Jurkat, Clone E6-1 (cell line): ENCODE measurements at places on chromosomes 7 and 10.

- no peak for DNase-seq
Measured at GRCh38 chr10:117370205-117370604, 5.0 kb downstream of the PDZD8 start.

- DNase-seq: no peak
Measured at GRCh38 chr10:3570131-3570729, 214.8 kb downstream of the KLF6 start.

GRCh38 chr7:26212921-26213718 lies 11.6 kb downstream of the CBX3 start:
- DNase-seq: no peak

DNA sequence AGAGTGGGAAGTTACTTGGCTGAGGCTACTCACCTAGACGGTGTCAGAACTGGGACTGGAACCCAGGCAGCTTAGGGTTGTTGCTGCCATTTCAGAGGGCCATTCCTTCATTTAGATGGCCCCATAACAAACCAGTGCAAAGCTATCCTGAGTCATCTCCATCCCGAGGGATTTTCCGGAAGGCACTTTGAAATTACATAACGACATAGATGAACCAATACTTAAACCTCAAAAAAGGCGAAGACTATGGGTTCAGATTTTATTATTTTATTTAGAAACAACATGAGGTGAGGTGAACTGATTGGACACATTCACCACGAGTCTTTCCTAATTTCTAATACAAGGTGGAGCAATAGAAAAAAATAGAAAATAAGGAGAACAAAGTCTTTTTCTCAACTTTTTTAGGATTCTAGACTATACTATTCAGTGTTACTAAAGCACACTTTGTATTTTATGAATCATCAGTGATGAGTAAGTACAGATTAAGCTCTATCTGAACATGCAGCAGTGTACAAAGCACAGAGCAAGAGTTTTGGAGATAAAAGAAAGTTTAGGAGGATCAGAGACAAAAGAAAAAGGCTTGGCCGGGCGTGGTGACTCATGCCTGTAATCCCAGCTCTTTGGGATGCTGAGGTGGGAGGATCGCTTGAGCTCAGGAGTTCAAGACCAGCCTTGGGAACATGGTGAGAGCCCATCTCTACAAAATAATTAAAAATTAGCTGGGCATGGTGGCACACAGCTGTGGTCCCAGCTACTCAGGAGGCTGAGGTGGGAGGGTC lies 79.5 kb upstream of the SVIL start:
- DNase-seq: no peak

- no peak for DNase-seq
Measured at GRCh38 chr7:131285556-131285955, 42.1 kb upstream of the MKLN1 start.

GRCh38 chr10:116490028-116490662 lies 55.6 kb upstream of the PNLIP start:
- DNase-seq: peak; percentile 32

DNA sequence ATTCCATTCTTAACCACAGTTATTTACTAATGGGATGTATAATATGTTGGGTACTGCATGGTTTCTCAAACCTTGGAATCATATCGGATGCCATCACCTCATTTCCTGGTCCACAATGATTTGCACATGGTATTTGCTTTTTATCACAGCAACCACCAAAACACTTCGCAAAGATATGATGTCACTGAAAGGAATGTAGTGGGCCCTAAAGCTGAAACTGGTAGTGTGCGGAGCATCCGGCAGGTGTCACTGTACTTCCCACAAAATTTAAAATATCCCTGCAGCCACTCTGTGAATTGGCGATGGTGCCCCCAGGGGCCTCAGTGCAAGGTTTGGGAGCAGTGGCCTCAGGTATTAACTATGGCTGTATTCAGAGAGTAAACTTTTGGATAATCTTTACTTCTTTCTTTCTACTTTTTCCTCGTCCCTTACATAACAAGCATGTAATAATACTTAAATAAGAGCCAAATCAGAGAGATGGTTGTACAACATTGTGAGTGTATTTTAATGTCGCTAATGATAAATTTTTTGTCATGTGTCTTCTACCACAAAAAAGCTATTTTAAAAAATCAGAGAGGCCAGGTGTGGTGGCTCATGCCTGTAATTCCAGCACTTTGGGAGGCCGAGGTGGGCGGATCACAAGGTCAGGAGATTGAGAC lies 66.2 kb downstream of the FAM241B start:
- DNase-seq: peak; percentile 28

DNA sequence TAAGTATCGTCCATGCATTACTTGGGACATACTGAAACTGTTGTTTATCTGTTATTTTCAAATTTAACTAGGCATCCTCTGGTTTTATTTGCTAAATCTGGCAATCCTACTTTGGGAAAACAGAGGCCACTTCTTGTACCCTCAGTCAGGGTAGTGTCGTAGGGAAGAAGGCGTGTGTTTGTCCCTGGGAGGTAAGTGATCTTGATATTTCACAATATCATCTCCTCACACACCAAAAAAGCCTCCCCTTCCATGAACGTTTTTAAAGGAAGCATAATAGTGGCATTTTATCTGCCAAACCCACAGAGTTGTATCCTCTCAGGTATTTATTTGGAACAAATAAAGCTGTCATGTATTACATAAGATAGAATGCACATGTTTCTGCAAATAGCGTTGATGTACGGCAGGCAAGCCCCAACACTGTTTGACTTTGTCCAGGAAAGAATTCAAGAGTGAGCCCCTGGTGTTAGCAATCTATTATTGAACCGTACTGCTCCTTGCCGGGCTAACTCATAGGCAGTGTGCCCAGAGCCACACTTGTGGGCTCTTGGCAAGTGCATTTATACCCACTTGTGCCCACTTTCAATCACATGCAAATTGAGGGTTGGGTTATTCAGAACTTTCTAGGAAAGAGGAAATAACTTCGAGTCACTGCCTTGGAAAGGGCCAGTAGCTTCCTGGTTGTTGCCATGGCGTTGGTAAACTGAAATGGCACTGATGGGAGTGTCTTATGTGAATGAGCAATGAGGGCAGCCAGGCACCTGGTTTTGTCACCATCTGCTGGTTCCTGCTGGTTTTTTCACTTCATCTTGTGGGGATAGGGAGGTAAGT lies 266.0 kb downstream of the USP6NL start:
- peak; percentile 80 for DNase-seq

GRCh38 chr10:114077815-114078219 lies 34.2 kb downstream of the ADRB1 start:
- DNase-seq: no peak

DNA sequence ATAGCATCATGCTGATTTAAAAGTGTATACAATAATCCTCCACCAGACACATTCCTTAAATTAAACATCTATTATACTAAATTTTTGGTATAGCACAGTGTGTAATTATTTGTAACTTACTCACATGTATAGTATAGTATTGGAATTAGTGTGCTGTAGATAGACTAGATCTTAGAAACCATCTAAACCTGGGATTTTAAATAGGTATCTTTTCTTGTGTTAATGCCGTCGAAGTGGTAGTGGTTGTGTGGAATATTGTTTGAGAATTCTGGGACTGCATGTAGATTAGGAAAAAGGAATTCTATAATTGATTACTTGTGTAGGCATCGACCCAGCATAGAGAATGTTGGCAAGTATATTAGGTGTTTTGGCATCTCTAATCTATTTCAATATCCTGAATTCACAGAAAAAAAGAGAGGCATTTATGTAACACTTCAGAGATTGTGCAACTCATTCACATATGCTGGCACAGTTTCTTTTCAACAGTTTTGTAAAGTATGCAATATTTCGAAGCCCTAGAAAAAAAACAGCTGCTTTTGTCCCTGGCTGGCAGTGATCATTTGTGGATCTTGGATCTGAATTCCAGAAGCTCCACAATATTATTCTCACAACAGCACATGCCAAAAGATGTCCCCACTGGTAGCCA lies 145.5 kb upstream of the AGR3 start:
- DNase-seq: no peak

- no peak for DNase-seq
Measured at GRCh38 chr10:94025806-94026205, 32.1 kb downstream of the PLCE1 start.

DNA sequence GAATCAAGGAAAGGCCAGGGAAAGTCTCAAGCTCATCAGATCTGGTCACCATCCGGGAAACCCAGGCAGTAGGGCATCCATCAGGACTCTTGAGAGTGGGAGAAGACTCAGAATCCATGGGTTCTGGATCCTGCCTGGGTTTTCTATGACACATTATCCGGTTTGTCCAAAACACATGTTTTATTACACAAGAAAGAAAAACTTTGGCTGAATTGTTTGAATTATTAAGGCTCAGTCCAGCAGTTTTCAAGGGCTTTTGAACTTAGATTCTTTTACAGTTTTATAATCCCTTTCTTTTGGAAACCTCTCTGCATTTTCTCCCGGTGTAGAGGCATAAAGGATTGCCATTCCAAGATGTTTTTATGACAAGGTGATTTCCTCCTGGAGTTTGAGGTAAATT lies 528.5 kb upstream of the MGMT start:
- DNase-seq: no peak

DNA sequence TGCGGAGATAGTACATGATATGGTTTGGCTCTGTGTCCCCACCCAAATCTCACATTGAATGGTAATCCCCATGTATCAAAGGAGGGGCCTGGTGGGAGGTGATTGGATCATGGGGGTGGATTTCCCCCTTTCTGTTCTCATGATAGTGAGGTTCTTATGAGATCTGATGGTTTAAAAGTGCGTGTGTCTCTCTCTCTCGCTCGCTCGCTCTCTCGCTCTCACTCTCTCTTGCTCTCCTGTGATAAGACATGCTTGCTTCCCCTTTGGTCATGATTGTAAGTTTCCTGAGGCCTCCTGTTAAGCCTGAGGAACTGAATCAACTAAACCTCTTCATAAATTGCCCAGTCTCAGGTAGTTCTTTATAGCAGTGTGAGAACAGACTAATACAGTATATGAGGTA lies 171.9 kb downstream of the NSUN6 start:
- DNase-seq: no peak

DNA sequence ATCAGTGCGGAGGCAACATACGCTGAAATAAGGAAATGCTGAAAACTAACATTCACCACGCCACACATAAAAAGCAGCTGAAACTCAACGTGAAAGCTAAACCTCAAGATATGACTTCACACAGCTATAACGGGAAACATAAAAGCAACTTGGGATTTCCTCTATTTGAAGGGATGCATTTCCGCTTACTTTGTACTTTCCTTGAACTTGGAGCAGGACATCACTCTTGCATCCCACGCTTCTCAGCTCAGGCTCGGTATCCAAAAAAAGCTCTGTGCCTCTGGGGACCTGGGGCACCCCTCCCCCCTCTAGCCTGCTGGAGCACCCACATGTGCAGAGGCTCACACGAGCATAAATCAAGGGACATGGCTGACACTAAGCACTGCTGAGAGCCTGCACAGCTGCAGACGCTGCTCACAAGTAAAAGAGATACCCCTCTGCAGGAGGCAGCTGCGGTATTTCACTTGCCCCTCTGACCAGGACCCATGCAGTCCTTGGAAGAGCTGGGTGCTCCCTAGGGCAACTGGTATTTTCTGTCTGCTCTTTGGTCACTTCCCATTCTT lies 34.2 kb downstream of the PARD3 start:
- peak; percentile 60 for DNase-seq

GRCh38 chr7:132757783-132758182 lies 181.5 kb upstream of the PLXNA4 start:
- DNase-seq: no peak

DNA sequence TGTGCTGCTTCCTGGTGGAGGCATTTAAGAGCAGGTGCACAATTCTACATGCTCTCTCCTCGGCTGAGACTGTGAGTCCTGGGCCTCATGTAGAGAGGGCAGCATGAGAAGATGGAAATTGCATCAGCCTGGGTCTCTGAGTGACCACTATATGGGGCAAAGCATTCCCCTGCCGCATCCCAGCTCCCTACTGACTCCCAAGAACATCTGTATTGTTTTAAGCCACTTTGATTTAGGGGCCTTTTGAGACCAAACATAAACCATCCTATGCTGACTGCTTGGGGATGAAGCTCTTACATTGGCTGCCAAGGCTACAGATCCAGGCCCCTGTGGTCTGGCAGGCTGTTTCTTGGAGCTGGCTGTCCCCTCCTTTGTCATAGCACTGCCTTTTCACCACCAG lies 101.3 kb upstream of the TBX20 start:
- no peak for DNase-seq

GRCh38 chr7:2444476-2444875 lies 31.7 kb downstream of the GRIFIN start:
- DNase-seq: no peak

- DNase-seq: no peak
Measured at GRCh38 chr7:65988084-65988483, 6.1 kb upstream of the GUSB start.

DNA sequence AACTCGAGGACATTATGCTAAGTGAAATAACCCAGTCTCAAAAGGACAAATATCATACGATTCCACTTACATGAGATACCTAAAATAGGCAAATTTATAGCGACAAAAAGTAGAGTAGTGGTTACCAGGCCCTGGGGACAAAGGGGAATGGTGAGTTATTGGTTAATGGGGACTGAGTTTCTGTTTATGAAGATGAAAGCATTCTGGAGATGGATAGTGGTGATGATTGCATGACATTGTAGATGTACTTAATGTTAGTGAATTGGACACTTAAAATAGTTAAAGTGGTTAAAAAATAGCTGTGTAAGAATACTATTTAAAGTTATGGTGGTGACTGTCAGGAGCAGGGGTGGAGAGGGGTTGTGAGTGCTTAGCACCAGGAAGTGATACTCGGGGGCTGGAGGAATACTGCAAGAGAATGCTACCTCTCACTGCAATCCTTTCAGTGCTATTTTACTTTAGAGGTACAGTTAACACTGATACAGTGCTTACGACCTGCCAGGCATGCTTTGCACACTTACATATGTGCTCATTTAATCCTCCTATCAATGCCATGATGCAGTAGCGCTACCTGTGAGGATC lies 16.7 kb upstream of the TEX36 start:
- no peak for DNase-seq

GRCh38 chr7:35754741-35755140 lies 46.1 kb upstream of the SEPTIN7 start:
- DNase-seq: no peak

DNA sequence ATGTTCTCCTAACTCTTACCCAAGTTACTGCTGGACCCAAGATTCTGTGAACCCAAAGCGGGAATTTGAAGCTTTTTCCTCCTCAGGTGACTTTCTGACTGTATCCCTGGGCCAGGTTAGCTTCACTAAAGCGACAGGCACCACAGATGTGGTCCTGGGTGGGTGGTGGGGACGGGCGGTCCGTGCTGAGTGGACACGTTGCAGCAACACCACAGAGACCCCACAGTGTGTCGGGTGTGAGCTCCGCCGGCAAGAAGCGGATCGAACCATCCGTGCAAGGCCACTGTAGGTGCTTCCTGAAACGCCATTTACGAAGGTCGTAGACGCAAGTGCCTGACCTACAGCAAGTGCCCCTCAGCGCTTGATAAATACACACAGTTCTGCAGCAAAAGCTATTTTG lies 325.9 kb downstream of the ADARB2 start:
- DNase-seq: no peak
